ENCODE measurements at places on chromosomes 11 and 22.

- DNase-seq: no peak
Measured at GRCh38 chr22:24836282-24836681, 30.3 kb downstream of the SGSM1 start.

GRCh38 chr11:47668665-47669064 is 26.3 kb upstream of the MTCH2 start:
- DNase-seq: no peak

DNA sequence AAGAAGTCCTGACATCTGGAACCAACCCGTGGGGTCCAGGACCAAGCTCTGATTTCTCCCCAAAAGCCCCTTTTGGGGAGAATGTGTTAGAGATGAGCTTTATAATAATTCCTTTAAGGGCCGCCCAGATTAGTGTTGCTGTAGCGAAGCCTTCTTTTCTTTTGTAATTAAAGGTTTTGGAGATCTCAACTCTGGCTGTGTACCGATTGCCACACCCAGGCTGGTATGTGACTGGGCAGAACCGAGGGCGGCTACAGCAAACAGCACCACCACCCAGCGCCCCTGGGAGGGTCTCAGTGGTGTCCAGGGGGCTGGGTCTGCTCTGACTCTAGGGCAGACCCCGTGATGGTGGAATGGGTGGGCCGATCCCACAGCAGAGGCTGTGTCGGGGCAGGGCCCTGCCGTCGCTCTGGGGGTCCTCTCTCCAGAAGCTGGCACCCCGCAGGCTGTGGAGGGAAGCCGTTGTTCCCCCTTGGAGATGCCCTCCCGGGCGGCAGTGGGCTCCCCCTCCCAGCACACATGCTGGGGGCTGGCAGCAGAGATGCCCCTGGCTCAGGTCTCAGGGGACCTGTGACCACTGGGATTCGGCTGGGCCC is 31.0 kb downstream of the TPCN2 start:
- DNase-seq: no peak

DNA sequence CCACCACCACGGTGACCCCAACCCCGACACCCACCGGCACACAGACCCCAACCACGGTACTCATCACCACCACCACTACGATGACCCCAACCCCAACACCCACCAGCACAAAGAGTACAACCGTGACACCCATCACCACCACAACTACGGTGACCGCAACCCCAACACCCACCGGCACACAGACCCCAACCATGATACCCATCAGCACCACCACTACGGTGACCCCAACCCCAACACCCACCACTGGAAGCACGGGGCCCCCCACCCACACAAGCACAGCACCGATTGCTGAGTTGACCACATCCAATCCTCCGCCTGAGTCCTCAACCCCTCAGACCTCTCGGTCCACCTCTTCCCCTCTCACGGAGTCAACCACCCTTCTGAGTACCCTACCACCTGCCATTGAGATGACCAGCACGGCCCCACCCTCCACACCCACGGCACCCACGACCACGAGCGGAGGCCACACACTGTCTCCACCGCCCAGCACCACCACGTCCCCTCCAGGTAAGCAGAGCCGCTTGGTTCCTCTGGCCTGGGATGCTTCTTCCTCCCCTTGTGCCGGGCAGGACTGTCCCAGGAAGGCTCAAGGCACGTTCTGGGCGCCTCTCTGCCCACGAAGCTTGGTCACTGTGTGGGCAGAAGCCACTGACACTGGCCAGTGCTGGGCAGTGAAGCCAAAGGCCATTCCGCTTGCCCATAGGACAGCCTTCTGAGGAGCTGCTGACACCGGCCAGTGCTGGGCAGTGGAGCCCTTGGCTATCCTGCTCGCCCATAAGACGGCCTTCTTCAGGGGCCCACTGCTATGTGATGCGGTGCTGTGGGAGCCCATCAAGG is 25.1 kb downstream of the MUC2 start:
- no peak for DNase-seq

DNA sequence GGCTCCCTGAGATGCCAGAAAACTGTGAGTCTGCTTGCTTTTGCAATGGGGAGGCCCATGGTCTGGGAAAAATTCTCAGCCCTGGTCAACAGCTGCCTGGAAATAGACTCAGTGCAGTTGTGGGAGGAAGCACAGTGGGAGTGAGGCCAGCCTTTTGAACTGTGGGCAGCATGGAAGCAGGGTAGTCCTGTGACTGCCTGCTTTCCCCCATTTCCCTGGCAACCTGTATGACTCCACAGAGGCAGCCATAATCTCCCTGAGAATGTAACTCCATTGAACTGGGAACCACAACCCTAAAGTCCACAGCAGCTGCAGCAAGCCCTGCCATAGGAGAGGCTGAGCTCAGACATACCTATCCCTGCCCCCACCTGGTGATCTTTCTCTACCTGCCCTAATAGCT is 494.6 kb upstream of the FAT3 start:
- DNase-seq: no peak

DNA sequence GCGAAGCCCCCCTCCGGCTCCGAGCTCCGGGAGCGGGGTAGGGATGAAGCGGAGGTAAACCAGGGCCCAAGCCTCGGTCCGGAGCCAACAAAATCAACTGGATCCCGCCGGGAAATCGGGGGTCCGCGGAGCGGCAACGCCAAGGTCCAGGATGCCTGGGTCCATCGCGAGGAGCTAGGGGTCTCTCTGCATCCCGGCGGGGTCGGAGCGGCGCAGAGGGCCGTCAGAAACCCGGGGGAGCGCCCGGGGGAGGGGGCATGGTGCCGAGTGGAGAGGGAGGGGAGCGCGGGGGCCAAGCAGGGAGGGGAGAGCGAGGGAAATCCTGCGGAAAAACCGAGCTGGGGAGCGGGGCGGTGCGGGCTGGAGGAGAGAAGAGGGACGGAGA is 51.8 kb downstream of the SLC22A12 start:
- no peak for DNase-seq

DNA sequence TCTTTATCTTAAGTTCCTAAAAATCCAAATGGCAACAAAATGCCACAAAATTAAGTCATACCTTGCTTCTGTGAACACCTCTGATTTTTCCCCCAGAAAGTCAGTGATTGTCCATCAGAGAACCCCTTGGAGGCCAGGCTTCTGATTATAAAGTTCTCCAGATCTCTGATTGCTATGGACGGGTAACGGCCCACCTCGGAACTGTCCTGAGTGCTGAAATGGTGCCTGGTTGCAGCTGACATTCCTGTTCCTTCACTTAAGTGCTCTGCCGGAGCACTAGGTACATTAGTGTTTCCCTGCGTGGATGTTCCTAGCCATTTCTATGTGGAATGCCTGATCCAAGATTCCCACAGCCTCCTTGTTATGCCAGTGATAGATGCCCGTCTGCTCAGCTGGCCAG is 85.0 kb downstream of the CHST1 start:
- DNase-seq: no peak

GRCh38 chr11:94196363-94196762 is 67.7 kb downstream of the PANX1 start:
- DNase-seq: no peak

GRCh38 chr11:33438301-33438700 is 181.1 kb downstream of the HIPK3 start:
- no peak for DNase-seq

- DNase-seq: no peak
Measured at GRCh38 chr11:41051919-41052635, 407.4 kb downstream of the LRRC4C start.

GRCh38 chr11:62420882-62421281 is 2.0 kb downstream of the SCGB1A1 start:
- DNase-seq: no peak

- no peak for DNase-seq
Measured at GRCh38 chr11:85180528-85180927, 446.6 kb downstream of the DLG2 start.

DNA sequence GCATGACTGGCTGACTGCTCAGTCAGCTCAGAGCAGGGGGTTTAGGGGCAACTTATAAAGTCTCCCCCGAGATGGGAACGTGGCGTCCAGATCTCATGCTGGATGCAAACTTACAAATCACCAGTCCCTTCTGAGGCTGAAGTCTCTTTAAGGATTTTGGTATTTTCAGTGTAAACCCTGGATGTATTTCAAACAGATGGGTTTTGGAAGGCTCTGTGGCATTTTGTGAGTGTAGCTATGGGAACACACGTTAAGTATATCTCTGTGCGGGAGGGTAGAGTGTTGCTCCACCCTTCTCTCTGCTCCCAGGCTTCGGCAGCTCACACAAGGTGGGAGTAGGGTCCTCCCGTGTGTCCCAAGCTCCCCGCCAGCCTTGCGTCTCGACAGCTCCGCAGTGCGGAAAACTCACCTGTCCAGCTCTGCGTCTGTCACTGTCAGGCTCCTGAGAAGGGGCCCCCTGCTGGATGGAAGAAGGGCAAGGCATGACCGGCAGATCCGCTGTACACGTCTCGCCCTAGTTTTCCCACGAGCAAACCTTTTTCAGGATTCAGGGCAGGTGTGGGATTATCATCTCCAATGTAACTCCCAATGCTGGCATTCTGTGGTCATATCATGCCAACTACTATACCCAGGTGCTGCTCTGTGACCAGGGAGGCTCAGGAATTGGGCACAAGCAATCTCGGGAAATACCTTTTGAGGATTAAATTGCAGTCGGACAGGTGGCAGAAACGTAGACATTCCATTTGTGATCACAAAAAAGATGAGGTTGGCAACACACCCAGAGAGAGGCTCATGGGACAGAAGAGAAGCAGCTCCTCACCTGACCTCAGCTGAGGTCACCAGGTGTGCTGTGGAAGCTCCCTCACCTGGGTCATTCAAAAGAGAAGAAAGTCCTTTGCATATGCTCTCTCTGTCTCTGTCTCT is 313.9 kb upstream of the B3GAT1 start:
- DNase-seq: no peak

DNA sequence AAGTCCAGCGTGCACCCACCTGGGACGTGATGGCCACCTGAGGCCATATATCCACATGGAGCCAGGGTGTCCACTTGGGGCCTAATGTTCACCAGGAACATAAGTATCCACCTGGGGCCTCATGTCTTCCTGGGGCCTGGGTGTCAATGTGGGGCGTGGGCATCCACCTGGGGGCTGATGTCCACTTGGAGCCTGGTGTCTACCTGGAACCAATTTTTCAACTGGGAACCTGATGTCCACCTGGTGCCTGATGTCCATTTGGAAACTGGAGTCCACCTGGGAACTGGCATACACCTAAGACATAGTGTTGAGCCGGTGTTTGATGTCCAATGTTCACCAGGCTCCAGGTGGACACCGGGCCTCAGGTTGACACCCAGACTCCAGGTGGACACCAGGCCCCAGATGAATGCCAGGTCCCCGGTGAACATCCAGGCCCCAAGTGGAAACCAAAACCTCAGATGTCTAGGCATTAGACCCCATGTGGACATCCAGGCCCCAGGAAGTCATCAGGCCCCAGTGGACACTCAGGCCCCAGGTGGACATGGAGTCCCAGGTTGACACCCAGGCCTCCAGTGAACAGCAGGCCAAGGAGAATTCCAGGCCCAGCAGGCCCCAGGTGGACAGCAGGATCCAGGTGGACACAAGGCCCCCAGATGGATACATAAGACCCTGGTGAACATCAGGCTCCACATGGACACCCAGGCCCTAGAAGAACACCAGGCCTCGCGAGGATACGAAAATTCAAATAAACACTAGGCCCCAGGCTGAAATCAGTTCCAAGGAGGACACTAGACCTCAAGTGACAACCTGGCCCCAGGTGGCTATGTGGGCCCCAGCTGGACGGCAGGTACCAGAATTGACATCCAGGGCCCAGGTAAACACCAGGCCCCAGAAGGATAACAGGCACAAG is 56.0 kb upstream of the SEPTIN5 start:
- DNase-seq: no peak
